Peyer's patch (tissue), 4 donors: ENCODE measurements at places on chromosomes 13 and 19. TPM values are rescaled to one million over a fixed set of nuclear protein-coding genes. Genes with fewer than 3 reads are reported as not detected.
A peak's percentile ranks its signal among the peaks of the same experiment; 100 is the strongest.

FNDC3A gene
- total RNA-seq: 40.4 TPM

DNA sequence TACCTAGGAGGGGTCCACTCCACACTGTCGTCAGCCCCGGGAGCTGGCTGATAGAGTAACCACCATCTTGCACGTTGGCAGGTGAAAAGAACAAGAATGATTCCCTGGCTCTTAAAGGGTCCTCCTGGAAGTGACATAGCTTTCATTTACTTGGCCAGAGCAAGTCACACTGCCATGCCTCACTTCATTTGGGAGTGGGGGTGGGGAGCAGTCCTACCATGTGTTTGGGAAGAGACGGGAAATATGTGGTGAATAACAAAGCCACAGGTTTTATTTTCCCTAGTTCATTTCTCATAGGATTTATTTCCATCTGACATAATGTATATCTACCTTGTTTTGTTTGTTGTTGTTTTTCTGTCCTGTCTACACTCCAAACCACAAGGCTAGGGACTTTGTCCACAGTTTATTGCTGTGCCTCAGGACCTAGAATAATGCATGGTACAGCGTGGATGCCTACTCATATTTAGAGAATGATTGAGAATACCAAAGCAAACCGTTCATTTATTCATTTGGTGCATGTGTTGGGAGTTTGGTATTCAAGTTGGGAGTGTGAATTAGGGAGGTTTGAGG is 26.8 kb downstream of the UBAC2 start:
- DNase-seq: no peak

- DNase-seq: no peak
Measured at GRCh38 chr13:74443631-74444030, 309.4 kb upstream of the KLF12 start.

CEACAM20 gene
- total RNA-seq: 5.0 TPM

GRCh38 chr19:14434543-14435319 is 1.6 kb downstream of the PKN1 start:
- peak; percentile 71 for DNase-seq

DNA sequence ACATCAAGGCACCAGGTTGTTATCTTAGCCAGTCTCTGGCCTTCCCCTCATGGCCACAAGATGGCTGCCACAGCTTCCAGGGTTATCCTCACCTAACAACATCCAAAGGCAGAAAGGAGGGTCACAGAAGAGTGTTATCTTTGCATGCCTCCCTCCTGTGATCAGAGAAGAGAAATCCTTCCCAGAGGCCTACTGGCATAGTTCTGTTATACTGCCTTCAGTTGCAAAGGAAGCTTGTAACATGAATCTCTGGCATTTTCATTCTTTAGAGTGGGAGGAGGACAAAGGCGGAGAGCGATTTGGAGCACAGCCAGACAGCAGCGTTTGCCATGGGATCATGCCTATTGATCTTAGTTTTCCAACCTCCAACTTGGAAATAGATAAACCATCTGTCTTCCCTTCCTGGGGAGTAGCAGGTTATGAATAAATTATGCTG is 135.7 kb downstream of the DNAJC15 start:
- no peak for DNase-seq

DNA sequence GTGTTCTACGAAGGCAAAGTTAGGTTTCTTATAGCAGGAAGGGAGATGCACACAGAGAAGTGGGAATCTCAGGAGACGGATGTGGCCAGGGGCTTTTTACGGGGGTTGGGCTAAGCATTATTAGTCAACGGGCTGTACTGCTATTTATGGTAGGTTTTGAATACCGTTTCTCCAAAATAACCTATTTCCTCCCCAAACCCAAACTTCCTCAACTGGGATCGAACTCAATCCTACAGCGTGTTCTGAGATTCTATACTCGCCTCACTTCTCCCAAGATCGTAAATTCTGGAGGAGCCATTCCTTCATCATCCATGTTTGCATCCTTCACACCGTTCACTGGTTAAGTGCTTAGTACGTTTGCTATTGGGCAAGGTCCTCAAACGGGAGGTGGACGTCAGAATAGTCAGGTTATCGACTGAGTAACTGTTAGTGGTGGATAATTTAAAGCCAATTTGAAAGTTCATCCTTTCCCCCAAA is 1.2 kb upstream of the TRIM13 start:
- no peak for DNase-seq

DNA sequence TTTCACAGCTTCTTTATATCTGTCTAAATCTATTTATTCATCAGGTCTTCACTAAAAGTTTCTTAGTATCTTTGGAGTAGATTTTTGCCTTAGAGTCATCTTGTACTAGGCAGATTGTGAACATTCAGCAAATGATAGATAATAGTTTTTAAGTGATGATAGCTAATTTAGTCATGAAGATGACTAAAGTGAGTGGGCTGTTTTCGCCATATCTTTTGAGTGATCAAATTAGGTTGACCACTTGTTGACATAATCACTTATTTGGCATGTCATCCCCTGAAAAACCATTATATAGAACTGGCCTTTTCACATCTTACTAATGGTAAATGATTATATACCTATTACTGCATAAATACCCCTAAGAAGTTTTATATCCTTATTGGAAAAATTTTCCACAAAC is 999.2 kb downstream of the PCDH17 start:
- DNase-seq: no peak

DNA sequence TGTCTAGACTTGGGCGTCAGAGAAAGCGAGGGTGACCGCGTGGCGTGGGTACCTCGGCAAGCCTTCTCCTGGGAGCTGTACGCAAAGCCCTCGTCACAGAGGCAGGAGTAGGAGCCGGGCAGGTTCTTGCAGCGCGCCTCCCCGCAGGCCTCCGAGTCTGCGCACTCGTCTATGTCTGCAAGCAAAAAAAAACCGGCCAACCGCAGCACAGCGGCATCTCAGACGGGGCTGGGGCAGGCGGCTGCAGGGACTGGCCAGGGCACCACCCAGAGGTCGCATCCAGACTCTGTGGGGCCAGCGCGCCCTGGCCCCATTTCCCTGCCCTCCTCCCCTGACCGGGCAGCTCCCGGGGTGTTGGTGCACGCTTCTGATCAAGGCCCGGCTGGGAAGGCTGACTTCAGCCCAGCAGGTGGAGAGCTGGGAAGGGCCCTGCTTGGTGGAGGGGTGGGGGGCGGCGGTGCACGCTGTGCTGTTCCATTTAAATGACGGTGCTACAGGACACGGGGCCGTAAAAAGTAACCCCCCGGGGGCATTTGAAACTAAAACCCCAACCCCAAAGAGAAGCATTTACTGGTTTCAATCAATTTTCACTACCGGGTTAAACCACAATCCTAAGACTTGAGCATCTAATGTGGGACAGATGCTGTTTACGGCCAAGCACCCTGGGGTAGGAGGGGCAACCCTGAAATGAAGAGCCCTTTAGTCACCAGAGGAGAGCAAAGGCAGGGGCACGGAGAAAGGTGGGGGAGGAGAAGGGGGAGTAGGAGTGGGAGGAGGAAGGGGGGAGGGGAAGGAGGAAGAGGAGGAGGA is 28.2 kb downstream of the GAS6 start:
- no peak for DNase-seq
